ENCODE measurements at places on chromosomes 11 and 22.

DNA sequence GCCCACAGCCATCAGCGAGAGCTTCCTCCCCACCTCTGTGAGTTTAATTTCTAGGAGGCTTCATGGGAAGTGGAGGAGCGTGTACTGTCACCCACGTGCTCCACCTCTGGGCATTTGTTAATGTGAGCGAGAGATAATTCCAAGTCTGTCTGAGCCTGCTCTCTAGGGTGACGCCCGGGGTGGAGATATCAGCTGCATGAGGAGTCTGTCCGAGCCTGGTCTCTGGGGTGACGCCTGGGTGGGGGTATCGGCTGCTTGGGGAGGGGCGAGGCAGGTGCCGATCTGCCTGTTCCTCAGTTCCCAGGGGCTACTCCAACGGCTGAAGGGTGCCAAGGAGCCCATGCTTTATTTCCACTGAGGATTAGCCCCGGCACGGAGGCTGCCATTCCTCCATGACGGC is 735.0 kb downstream of the BRD1 start:
- no peak for DNase-seq

GRCh38 chr22:38300197-38300945 is 16.9 kb downstream of the CSNK1E start:
- no peak for DNase-seq

DNA sequence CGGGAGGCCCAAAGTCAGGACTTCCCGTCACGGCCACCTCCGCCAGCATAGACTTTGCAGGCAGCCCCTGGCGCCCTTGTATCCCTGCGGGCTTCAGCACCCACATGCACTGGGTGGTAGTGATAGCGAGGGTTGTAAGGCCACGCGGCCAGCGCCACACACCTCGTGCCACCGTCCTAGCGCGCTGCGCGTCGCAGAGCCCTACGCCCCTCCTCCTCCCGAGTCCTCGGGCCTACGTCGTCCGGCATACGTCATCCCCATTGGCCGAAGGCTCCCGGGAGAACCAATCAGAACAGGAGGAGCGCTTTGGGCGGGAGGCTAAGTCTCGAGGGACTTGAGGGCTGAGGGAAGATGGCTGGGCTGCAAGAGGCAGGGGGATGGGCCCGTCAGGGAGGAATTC is 1.3 kb upstream of the BTBD18 start:
- no peak for DNase-seq

DNA sequence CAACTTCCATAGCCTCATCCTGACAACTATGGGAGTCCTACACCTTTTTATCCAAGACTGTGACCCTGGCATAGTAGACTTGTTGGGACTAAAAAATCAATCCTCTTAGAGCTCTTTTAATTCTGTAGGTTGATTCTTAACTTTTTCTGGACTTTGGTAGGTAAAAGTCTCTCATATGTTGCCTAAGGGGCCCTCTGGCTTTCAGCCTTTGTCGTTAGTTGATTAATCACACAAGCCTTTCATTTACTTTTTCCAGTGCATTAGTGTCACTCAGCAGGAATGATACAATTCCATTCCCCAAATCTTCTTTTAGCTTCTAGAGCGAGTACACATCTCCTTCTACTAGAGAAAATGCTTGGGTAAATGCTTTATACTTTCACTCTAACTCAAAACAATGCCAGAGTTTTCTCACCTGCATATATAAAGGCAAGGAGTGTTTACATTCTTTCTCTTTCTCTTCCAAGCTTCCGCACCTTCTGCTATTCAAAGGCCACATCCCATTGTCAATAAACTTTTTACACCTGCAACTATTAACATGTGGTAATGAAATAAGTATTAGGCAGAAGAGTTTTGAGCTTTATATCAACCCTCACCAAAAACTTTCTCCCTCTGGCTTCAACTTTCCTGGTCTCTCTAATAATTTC is 516.6 kb downstream of the FAM181B start:
- DNase-seq, result no peak

All from esophagus squamous epithelium (tissue), 5 donors.